CD4-positive, alpha-beta T cell treated with Interleukin-4 for 1 hour (primary cell): ENCODE measurements at places on chromosomes 12 and 14.

GRCh38 chr12:91603060-91603459 lies 420.4 kb upstream of the DCN start:
- no peak for DNase-seq

DNA sequence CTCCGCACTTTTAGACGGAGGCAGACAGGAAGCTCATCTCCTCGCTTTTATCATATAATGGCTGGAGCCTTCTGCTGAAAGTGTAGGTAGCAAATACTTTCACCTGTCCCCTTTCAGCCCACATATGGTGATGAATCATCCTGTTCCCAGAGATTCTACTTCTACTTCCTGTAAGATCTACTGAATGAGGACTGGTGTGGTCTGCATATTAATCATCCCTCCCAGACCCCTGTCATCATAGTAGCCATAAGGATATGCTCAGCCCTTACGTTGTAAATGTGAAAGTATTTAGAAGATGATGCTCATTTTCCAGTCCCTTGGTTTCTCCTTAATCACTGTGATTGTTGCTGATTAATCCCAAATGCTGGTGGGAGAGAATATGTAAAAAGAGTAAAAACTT lies 268.2 kb upstream of the GRIP1 start:
- DNase-seq = no peak

DNA sequence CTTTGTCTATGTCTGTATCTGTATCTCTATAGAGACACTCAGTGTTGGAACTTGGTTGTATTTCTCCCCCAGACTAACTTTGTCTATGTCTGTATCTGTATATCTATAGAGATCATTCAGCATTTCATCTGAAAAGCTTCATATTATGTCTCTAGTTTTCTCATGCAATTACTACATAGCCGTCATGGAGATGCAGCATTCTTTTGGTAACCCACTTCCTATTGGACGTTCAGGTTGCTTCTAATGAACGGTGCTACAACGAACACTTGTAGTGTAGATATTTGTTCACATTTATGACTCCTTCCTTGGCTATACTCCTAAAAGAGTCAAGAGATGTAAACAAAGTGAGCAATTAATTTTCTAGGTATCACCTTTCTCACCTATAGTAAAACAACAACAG lies 81.5 kb upstream of the KCNA1 start:
- no peak for DNase-seq

- no peak for DNase-seq
Measured at GRCh38 chr14:102481791-102482238, 27.8 kb downstream of the ANKRD9 start.

- DNase-seq = no peak
Measured at GRCh38 chr14:20560961-20561360, at the start of gene RNASE9. TSS of gene RNASE9 (minus strand) at chr14:20561047.

GRCh38 chr12:52618216-52618615 lies at the start of gene KRT73:
TSS of gene KRT73 (minus strand) at chr12:52618559. CDS start at chr12:52618524, 35 bp downstream.
- no peak for DNase-seq

DNA sequence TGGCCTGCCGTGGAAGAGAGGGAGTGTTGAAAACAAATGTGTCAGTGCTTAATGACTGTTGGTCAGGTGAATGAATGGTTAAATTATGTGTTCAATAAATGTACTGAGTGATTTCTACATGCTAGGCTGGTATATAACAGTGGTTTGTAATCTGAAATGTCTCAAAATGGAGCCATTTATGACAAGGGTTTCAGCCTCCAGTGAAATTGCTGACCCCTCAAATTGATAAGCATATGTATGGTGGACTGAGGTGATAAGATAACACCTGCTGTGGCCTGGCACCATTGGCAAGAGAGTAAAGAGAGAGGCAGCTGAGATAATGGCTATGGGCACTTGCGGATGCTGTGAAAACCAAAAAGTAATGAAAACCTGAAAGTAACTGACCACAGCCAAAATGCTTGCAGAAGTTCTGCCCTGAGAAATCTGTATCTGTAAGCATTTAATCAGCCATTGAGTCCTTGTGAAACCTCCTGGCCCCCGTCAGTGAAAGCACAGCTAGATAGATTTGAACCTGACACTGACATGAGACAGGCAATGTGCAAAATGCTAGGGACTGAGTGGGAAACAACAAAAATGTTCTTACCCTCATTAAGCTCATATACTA lies 1.4 kb upstream of the BCAT1 start:
- no peak for DNase-seq

GRCh38 chr12:55933799-55934742 lies 3.1 kb downstream of the DGKA start:
- no peak for DNase-seq

DNA sequence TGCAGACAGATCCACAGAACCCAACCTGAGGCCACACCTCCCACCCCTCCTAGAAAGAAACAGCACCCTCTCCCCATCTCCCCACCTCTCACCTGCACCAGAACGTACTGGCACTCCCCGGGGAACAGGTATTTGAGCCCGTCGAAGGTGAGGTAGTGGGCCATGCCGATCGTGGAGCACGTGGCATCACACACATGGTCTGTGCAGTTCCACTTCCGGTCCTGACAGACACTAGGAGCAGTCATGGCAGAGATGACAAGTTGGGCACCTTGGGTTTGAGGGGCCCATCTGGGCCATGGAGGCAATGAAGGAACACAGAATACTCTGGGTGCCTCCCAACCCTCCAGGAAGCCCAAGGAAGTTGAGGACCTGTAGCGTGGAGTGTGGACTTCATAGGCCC lies 89.5 kb upstream of the ANO2 start:
- no peak for DNase-seq

DNA sequence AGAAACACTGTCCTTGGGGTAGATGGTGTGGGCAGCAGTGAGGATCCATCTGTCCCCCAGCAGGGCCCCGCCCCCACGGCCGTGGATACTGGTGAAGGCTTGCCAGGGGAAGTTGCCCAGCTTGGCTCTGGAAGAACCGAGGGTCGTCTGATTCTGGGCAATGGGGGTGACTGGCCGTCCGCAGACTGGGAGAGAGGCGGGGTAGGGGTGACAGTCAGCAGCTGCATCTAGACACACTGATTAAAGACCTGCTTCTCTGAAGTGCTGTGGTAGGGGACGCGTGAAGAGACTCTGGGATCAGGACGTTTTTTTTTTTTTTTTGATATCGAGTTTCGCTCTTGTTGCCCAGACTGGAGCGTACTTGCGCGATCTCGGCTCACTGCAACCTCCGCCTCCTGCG lies 4.7 kb upstream of the C1R start:
- DNase-seq = no peak

DNA sequence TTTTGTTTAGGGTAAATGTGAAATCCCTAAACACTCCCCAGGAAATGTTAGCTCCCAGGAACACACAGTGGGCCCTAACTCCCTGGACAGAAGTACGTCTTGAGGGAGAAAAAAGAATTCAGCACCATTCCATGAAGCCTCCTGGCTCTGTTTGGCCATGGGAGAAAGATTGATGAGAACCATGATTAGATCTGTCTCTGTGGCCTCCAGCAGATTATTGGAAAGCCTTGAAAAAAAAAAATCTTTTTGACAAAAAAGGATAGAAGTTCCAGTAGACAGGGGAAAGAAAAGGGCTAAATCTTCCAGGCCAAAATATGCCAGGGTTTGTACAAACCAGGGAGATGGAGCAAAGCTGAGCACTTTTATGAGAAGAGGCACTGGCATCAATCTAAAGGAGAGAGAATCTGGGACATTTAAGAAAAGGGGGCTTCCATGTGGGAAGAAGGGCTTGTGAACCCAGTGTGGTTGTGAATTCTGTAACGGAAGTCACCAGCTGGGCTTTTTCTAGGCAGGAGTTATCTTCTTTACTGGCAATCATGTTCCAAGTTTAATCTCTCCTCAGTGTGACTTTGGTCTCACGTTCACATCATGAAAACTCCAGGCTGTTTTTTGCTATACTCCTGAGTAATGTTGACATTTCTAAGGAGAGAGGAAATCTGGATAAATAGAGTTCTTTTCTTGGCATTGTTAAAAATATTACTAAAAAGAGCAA lies 426.7 kb downstream of the RAD51B start:
- no peak for DNase-seq

DNA sequence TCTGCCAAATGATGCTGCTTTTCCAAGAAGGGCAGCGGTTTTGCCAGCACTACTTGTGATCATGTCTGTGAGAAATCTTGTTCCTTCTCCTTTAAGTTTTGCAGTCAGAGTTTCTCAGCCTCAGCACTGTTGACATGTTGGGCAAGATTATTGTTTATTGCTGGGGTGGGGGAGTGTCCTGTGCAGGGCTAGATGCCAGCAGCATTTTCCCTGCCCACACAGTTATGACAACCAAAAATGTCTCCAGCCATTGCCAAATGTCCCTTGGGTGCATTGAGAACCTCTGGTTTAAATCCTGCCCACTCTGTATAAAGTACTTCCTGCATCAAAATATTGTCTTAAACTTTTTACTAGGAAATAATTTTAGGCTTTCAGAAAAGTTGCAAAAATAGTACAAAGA lies 20.0 kb downstream of the TMEM132C start:
- DNase-seq = no peak

- no peak for DNase-seq
Measured at GRCh38 chr12:104280717-104281458, 22.7 kb upstream of the EID3 start.

GRCh38 chr12:31321186-31321896 lies 4.6 kb downstream of the SINHCAF start:
- DNase-seq = no peak

GRCh38 chr12:131883521-131883900 lies 10.9 kb upstream of the ULK1 start:
- no peak for DNase-seq

GRCh38 chr12:113104953-113105510 lies 30.5 kb downstream of the RASAL1 start:
- DNase-seq = no peak

DNA sequence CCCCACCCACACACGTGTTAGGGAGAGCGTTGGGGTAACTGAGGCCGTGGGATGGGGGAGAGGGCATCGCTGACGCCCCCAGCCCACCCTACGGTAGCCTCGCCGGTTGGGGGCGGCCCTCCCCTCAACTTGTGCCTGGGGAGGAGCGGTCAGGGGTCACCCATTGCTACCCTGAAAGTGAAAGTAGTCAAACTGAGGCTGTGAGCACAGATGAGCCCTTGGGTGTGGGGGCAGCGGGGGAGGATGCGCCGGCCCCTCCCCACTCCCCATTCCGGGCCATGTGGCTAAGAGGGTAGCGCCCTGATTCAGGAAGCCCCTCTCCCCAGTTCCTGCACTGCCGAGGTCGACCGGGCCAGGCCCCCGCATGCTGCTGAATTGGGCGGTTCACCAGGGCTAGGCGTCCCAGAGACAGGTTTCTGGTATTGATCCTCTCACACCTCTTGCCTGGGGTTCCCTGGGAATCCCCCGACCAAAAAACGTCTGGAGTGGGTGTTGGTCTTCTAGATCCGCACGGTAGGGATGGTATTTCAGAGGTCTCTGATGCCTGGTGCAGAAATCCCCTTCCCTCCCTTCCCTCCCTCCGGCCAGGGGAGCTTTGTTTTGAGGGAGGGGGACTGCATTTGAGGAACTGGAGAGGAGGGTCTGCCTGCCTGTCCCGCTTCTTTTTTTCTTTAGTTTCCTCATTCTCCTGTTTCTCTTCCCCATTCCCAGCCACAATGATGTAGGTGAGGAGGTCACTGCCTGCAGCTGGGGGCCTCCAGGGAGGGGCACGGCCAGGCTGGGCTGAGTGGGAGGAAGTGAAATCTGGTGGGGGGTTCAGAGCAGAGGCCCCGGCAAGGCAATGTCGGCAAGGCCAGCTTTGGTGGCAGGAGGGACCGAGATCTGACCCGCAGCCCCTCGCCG lies 1.0 kb downstream of the SH2B3 start:
- peak; percentile 67 for DNase-seq

GRCh38 chr12:46473634-46474329 lies 101.2 kb upstream of the SLC38A2 start:
- DNase-seq = no peak

- no peak for DNase-seq
Measured at GRCh38 chr14:40229676-40230075, 797.4 kb upstream of the FBXO33 start.

DNA sequence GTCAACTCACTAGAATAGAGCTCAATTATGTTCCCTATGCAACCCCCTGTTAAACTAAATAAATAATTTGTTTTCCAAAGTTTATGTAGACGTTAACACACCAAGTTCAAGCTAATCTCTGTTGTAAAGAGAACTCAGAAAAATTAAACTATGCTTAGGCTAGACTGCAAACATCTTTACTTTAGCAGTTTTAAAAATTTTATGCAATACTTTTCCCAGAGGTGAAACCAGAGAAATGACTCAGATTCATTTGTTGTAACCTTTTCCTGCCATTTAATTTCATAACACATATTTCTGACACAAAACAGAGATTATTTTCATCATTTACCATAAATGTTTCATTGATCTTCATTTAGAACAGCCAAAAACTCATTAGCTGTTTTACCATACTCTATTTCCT lies 27.4 kb downstream of the ABCC9 start:
- DNase-seq = no peak

DNA sequence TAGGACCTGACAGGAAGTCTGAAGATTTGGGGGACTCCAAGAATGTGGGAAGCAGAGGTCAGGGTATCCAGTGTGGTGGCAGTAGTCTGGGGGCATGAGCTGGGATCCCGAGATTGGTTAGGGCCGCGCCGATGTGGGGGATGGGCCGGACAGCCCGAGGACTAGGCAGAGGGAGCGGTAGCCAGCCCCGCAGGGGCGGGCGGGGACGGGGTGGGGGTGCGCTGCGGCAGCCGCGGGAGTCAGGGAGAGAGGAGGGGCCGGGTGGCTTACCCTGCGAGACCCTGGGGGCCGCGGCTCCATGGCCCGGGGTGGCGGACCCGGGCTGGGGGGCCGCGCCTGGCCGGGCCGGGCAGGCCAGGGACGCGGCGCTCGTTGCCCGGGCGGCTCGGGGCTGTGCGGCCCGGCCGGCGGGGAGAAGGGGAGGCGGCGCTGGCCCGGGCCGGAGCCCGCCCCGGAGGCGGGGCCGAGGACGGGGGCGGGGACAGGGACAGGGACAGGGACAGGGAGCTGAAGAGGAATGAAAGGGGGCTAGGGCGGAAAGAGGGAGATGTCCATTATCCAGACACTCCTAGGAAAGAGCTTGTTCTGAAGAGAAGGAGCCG lies 5.6 kb downstream of the ZNF385A start:
- no peak for DNase-seq

- no peak for DNase-seq
Measured at GRCh38 chr12:57049119-57049446, 846 bp downstream of the MYO1A start.

DNA sequence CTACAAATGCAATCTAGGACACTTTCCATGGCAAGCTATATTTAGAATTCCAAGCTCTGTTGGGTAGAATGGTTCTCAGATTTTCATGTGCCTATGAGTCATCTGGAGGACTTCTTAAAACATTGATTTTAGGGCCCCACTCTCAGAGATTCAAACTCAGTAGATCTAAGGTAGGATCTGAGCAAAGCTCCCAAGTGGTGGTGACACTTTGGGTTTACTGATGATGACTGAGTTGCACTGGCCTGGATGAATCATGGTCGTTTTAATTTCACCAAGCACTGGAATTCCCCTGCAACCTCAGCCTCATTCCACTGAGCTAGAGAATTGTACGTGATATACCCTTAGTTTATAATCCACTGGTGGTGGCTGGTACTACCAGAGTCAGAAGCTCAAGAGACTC lies 86.5 kb downstream of the PPM1H start:
- DNase-seq = no peak

- DNase-seq = no peak
Measured at GRCh38 chr12:64427988-64428387, 23.8 kb downstream of the XPOT start.
